Stimulated activated CD4-positive, alpha-beta T cell treated with anti-CD3 and anti-CD28 coated beads, TNF-alpha, amount 100 ng/mL, for 1 hour (primary cell): ENCODE measurements at places on chromosomes 3 and 15.

DNA sequence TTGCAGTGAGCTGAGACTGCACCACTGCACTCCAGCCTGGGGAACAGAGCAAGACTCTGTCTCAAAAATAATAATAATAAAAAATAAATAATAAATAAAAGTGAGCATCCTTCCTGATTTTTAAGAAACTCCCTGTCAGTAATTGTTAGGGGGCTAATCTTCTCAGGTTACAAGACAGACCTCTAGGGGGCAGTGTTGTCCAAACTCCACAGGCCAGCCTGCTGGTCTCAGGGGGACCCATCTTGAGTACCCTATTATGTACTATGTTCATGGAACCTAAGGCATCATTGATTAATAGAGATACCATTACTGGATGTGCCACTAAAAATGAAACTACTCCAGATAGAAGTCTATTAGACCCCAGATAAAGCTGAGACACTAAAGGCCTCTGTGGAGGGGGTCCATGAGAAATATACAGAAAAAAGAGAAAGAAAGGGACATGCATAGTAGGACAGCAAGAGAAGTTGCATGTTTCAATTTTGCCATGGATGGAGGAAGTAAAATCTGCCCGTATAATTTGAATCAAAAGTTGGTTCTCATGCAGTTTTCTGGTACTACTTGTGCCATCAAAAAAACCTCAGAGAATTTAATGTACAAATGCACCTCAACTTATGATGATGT, 85.5 kb upstream of the CDV3 start:
- DNase-seq = peak; percentile 18

- no peak for DNase-seq
Observed at GRCh38 chr15:93703092-93703739, 528.1 kb upstream of the MCTP2 start.

GRCh38 chr3:98901119-98901391, 440 bp downstream of the DCBLD2 start:
- DNase-seq = no peak

DNA sequence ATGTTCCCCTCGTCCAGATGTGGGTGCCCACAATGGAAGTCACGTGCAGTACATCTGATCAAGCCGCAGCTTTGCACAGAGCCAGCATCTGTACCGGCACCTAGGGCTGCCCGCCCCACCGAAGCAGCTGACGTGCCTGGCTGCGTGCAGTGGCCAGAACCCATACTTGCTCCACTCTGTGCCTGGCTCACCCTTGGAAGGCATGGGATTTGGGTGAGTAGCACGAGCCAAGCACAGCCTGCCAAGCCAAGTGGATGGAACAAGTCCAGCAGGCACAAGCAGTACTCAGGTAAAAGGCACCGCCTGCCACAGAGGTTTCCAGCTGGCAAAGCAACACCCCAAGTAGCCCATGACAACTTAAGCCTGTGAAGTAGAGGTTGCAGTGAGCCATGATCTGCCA, 261.3 kb downstream of the TBC1D5 start:
- no peak for DNase-seq

DNA sequence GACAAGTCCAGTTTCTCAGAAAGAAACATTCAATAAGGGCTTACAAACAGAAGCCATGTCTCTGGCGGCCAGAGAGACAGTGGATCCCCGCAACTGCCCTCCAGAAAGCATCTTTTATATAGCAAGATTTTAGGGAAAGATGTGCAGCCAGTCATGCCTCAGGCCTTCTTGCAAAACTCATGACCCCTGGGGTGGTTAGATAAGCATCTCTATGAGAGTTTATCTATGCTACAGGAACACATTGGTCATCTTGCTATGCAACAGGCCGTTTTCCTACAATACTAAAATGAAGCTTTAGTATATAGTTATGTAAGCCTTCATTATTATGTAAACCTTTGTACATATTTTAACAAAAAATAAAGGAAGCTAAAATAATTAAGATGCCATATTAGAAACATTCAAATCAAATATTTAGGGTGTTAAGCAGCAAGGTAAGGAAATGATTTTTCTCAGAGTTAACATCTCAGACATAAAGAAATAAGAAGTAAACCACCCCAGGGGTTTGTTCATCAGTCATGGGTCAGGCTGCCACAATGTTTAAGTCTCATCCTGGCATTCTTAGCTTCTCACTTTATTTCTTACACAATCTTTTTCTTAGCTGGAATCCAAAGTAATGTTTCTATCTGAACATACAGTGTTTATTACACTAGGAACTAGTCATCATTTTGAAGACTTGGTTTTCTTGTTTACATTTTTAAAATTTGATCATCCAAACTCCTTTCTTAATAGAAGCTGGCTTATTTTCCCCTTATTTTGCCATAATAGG, 6.3 kb upstream of the FSIP1 start:
- no peak for DNase-seq

GRCh38 chr3:51343918-51344687, 41.0 kb upstream of the MANF start:
- no peak for DNase-seq

DNA sequence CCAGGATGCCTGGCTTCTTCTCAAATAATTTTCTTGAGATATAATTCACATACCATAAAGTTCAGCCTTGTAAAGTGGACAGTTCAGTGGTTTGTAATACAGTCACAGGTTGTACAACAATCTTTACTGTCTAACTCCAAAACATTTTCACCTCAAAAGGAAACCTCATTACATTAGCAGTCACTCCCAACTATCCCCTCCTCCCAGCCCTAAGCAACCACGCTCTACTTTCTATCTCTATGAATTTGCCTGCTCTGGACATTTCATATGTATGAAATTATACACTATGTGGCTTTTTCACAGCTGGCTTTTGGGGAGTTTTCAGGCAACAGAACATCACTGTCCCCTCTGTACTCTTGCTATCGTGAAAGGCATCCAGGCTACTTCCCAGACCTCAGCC, 17.5 kb downstream of the TGM5 start:
- no peak for DNase-seq
